ENCODE measurements at places on chromosomes 11 and 22. TPM values are rescaled to one million over a fixed set of nuclear protein-coding genes. Genes with fewer than 3 reads are reported as not detected.
A peak's percentile ranks its signal among the peaks of the same experiment; 100 is the strongest.

Gene COA4
- polyA plus RNA-seq: 76.5 TPM

GRCh38 chr11:46845440-46845739 lies 690 bp downstream of the CKAP5 start:
- no peak for DNase-seq

DNA sequence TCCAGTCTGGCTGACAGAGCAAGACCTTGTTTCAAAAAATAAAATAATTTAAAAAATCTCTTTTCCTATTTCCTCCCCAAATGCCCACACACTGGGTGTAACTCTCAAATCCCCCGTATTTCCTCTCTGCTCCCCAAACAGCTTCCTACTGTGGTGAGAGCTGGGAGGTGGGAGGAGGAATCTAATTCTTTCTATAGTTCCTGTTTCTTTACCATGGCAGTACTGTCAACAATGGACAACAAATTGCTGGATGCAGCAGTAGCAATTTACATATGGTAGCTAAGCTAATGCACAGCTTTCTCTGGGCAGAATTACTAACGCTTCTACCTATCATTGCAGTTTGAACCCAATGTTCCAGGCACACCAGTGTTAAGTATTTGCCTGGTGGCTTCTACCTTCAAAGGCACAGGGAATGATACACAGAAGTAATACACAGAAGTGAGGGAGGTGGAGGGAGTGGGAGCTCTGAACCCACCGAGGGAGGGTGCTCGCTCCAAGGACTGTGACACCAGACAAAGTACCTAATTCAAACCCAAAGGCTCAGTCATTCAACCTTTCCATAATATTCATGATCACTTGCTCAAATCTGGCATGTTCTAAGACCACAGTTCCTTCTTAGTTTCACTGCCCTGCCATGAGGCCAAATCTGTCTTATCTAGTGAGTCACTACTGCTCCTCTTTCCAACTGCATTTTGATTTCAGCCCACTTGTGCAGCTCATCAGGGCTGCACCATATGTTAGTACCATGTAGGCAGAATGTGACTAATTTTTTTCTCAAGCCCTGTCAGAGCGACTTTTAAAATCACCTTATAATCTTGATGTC lies 37.9 kb downstream of the CELF1 start:
- DNase-seq: no peak

- no peak for DNase-seq
Observed at GRCh38 chr11:133669371-133670053, 137.2 kb upstream of the OPCML start.

GRCh38 chr11:117868088-117868487 lies 8.4 kb downstream of the FXYD6 start:
- peak; percentile 81 for DNase-seq

DNA sequence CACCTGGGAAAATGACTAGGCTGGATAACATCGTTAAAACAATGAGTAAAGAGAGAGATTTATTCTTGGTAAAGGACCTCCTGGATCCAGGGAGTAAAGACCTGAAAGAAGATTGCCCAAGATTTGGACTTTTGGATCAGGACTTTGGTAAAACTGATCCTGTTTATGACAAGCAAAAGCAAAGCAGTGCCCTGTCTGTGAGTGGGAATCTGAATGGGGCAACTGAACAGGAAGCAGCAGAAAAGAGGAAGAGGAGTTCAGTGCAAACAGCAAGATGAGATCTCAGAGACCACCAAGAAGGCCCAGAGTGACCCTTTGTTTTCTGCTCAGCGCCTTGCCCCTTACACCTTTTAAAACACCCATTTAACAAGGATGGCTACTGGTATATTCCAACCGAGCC lies 122.0 kb downstream of the VPREB1 start:
- DNase-seq: no peak

- DNase-seq: no peak
Observed at GRCh38 chr22:19710020-19710768, 4.1 kb upstream of the SEPTIN5 start.
